Type B pancreatic cell (in vitro differentiated cells): ENCODE measurements at places on chromosomes 7 and 10. TPM values are rescaled to one million over a fixed set of nuclear protein-coding genes. Genes with fewer than 3 reads are reported as not detected.

The IFIT1B gene
- not detected in 2 replicates for total RNA-seq

The KDM7A gene
- total RNA-seq: 7.5 and 9.3 TPM in 2 replicates

The SVOPL gene
- total RNA-seq: 0.81 TPM in 1 of 2 replicates, not detected in the other

The IDI2 gene
- total RNA-seq: not detected in 2 replicates

The GIMAP7 gene
- not detected in 2 replicates for total RNA-seq

The ZNF488 gene
- 4.0 and 4.9 TPM in 2 replicates for total RNA-seq

The CRTAC1 gene
- total RNA-seq: 3.6 and 5.3 TPM in 2 replicates

The HOGA1 gene
- total RNA-seq: 0.57 and 2.1 TPM in 2 replicates

The PPIF gene
- total RNA-seq: 67.5 and 91.3 TPM in 2 replicates

The TMEM120A gene
- 22.5 and 37.1 TPM in 2 replicates for total RNA-seq

The UCN3 gene
- total RNA-seq: 1.2 and 3.4 TPM in 2 replicates

The LIPJ gene
- 0.12 and 0.29 TPM in 2 replicates for total RNA-seq

The GPER1 gene
- 2.5 and 5.0 TPM in 2 replicates for total RNA-seq

The FGFR2 gene
- total RNA-seq: 68.8 and 173 TPM in 2 replicates

The BTBD16 gene
- 0.29 and 0.46 TPM in 2 replicates for total RNA-seq
